ENCODE measurements at places on chromosomes 4 and X. TPM values are rescaled to one million over a fixed set of nuclear protein-coding genes. Genes with fewer than 3 reads are reported as not detected.
A peak's percentile ranks its signal among the peaks of the same experiment; 100 is the strongest.

- DNase-seq = peak; percentile 63
Observed at GRCh38 chr4:185305979-185306442, 89.7 kb downstream of the LRP2BP start.

GRCh38 chr4:6526156-6526555 is 48.8 kb upstream of the MAN2B2 start:
- no peak for DNase-seq

GRCh38 chr4:146450524-146450923 is 71.2 kb downstream of the SLC10A7 start:
- no peak for DNase-seq

DNA sequence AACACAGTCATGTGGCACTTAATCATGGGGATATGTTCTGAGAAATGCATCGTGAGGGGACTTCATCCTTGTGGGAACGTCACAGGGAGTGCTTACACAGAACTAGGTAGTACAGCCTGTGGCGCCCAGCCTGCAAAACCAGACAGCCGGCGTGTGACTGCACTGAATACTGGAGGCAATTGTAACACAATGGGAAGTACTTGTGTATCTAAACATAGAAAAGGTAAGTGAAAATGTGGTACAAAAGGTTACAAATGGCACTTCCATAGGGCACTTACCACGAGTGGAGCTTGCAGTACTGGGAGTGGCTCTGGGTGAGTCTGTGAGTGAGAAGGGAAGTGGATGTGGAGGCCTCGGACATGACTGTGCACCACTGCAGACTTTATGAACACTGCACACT is 5.2 kb downstream of the TLR3 start:
- no peak for DNase-seq

- DNase-seq = no peak
Observed at GRCh38 chrX:131262200-131262599, 26.9 kb downstream of the IGSF1 start.

DNA sequence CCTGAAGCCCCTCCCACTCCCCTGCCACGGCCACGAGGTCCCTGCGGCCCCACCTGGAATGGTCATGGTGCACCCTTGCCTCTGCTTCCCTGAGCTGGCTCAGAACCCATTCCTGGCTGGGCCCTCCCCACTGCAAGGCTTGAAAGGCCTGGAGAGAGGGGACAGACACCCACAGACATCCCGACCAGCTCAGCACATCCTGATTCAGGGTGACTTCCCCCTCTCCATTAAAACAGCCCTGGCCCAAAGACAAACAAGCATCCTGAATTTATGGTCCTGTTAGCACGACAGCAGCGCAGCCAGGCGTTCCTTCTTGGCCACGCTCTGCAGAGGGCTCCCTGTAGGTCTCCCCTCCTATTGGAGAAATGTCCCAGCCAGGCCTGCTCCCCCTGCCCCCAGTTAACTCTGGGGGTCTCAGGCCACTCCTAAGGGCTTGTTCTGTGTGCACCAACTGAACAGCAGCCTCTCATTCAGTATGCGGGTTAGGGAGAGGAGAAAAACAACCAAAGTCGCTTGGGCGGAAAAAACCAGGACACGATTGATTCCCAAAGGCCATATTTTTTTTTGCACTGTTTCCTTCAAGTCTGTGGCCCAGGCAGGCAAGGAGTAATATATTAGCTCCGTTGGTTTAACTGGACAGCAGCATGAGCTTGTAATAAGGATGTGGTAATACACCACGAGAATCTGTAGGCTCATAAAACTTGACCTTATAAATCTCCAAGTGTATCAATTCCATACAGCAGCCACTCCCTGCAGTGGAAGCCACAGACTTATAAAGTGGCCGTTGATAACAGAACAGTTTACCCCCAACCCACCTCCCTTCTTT is 106.7 kb upstream of the MSX1 start:
- DNase-seq = no peak

- peak; percentile 30 for DNase-seq
Observed at GRCh38 chr4:112213091-112213490, 18.5 kb upstream of the AP1AR start.

- no peak for DNase-seq
Observed at GRCh38 chr4:175833574-175834311, 21.7 kb upstream of the GPM6A start.

GRCh38 chr4:89024051-89024675 is 32.8 kb downstream of the FAM13A start:
- DNase-seq = peak; percentile 76

- no peak for DNase-seq
Observed at GRCh38 chr4:150033081-150033480, 45.2 kb upstream of the DCLK2 start.

Gene CXorf49
- not detected for total RNA-seq

Gene PNCK
- 1.1 TPM for total RNA-seq

Gene RTL9
- total RNA-seq = 1.2 TPM

Gene KLHL13
- 0.11 TPM for total RNA-seq

Gene F8A3
- 9.8 TPM for total RNA-seq

Data from myocyte (in vitro differentiated cells).